ENCODE measurements at places on chromosomes 3 and 15.

DNA sequence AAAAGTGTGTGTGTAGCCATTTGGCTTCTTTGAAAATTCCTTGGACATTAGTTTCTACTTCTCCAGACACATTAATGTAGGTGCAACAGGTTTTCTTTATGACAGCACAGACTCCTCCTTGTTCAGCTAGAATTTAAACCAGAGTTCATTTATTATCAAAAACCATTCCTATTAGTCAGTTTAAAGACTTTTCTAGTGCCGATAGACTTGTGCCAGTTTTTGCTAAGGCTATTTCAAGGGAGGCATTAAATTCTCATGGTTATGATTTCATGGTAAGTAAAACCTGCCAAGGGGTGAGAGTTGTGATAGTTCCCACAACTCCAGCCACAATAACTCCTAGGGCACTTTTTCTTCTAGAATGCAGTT lies 20.6 kb upstream of the SENP7 start:
- DNase-seq, result no peak

DNA sequence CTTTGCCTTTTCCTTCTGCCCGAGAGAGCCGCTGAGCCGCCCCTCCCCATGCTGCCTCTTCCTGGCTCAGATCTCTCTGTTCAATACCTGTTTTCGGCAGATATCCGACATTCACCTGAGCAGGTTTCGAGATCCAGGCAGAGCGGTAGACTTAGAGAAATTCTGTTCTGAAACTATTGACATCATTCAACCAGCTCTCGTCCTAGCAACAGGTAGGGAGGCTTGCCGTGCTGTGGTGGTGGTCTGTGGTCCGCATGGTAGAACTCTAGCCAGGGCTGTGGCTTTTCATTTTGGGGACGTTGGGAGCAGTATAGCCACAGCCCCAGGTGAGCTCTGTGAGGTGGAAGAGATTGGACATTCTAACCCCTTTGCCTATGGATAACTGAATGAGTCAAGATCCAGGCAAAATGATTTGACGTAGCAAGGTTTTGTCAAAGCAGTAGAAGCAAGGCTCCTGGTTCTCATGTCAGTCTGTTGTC lies 810 bp downstream of the TMEM62 start:
- DNase-seq, result no peak

DNA sequence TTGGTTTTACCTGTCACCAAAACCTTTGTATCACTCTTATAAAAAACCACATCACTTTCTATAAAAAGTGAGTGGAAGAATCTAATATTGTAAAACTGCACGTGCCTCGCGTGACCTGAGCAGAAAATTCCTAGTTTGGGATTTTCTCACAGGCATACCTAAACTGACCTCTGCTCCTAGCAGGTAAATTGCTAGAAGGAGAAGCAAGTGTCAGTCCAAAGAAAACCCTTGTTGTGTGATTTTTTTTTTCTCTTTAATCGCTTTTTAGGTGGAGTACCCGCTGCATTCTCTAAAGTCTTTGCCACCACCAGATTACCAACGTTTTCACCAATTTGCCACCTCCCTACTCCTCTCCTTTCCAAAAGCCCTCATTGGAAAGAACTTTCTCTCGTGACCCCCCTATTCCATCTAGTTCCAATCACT lies 534 bp upstream of the UBE2E1 start:
- no peak for DNase-seq

DNA sequence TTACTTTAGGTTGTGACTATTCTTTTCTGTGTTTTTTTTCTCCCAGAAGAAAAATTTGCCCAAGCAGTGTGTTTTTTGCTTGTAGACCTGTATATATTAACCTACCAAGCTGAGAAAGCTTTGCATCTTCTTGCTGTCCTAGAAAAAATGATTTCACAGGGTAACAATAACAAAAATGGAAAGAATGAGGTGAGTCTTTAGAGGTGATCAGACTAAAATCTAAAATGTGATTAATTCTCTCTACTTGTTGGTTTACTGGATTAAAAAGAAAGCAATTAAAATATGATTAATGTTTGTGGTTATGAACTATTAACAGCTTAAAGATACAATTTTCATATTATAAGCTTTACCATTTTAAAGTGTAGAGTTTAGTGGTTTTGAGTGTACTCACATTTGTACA lies 28.2 kb downstream of the CNOT10 start:
- DNase-seq, result no peak

DNA sequence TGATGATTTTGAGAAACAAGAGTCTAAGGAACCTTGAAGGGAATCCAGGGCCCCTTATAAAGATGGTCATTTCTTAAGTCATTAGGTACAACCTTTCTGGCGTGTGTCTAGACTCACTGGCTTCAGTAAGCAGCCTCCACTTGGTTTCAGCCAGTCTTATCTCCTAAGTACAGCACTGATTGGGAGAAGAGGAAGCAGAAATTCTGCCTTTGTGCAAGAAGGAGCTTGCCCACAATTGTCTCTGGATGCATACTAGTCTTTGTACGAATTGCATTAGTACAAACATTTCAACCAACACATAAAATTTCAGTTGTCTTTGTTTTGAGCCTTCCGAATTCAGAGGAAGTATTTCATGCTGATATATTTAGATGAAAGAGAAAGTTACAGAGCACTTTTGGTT lies 139.4 kb downstream of the SLCO3A1 start:
- no peak for DNase-seq

DNA sequence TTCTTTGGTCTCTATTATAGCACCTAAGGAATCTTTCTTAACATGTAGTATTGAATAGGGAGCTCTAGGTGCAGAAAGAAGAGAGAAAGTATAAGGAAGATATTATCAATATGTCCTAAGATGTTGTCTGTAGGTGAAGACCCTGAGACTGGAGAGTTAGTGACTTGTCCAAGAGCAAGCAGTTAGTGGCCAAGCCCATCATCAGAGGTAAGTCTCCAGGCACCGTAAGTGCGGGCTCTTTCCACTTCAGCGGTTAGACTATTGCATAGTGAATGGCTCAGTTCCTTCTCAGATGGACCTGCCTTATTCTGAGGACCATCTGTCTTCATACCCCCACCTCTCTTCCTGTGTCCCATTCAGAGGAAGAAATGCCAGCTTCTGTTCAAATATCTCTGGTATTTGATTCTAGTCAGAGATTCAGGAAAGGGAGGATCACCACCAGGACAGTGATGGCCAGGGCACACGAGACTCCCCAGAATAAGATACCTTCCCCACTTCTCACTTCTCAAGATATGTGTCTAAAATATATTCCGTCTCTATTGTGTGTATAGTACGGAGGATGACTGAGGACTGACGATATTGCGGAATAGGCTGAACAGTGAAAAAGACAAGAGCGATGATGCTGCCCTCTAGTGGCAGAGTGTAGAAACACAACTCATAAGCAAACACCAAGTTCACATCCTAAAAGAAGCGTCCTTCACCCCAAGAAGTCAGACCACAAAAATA lies 19.1 kb upstream of the ADGRG7 start:
- no peak for DNase-seq

DNA sequence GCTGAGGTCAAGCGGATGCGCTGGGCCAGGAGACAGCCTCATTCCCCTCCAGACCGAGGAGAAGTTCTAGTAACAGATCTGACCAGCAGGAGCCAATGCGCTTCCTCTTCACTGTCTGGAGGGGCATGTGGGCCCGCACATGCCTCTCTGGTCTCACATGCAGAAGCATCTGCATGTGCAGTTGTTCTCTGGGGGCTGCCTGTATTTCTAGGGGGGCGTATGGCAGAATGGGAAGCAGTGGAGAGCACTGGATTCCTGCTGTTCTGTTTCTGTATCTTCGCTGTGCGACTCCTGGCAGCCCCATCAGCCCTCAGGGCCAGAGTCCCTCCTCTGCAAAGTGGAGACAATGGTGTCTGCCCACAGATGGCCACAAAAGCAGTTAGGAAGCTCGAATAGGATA lies 170.4 kb upstream of the IQSEC1 start:
- DNase-seq, result no peak

- DNase-seq, result no peak
Measured at GRCh38 chr3:23644099-23644498, 161.7 kb upstream of the UBE2E1 start.
